ENCODE measurements at places on chromosomes 7 and 10. TPM values are rescaled to one million over a fixed set of nuclear protein-coding genes. Genes with fewer than 3 reads are reported as not detected.
A peak's percentile ranks its signal among the peaks of the same experiment; 100 is the strongest.

DNA sequence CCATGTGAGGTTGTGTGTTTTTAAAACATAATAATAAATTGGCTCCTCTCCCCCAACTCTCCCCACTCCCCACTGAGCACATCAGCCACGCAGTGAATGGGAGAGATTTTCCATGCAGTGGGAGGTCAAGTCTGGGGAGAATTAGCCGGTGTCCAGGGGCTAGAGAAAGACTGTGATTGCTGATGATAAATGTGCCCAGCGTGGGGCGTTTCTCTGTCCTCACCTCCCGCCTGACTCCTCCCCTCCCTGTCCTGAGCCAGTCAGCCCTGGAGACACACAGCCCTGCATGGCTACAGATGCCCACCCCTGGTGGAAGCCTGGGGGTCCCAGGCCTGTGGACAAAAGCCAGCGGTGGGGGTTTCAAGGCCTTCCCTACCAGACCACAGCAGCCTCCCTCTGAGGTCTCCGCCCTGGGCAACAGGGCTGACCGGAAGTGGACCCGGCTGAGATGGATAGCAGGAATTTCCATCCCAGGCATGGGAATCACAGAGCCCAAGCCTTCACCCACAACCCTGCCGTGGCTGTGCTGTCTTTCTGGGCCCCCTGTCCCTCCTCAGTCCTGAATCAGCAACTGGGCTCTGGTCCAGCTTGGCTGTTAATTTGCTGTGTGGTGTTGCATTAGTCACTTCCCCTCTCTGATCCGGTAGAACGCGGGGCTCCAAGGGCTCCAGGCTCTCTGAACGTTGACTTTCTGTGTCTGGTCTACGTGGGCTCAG lies 46.8 kb upstream of the SLC29A3 start:
- DNase-seq: peak; percentile 37

- DNase-seq: peak; percentile 51
Measured at GRCh38 chr7:6256109-6256483, 16.3 kb downstream of the CYTH3 start.

- no peak for DNase-seq
Measured at GRCh38 chr7:51476026-51476425, 159.4 kb upstream of the COBL start.

DNA sequence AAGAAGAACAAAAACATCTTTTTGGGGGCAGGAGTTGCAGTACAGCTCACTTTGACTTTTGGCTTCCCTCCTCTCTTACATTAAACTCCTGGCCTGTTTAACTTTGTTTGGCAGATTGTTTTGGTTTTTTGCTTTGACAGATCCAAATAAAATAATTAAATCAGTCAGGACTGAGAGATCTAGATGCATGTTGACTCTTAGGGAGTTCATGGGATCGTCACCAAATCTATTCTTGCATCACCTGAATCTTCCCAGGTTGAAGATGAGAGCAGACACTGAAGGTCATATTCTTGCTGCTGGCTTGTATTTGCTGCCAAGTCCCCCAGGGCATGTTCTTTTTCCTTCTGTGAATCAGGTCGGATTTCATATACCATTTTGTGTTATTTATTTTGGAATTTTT lies 759.4 kb downstream of the CNTNAP2 start:
- no peak for DNase-seq

DNA sequence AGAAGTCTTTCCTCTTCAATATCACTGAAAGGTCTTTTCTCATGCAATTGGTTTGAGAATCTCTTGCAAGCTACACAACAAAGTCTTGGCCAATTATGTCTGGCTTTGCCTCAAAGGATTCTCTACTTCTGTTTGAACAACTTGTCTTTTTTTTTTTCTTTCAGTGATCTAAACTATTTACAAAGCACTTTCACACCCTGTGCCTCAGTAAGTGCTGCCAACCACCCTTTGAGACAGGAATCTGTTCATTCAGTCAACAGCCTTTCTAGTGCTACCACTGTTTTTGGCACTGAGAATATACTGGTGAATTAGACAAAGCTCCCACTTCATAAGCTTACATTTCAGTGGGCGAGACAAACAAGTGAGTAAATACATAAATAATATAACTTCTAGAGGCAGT lies 26.9 kb upstream of the SDK1 start:
- DNase-seq: no peak

GRCh38 chr7:113086431-113086888 lies at the start of gene GPR85:
Gene GPR85, minus strand, starts transcription at chr7:113086827. Its CDS starts 2,106 bp downstream, at chr7:113084721.
- DNase-seq: peak; percentile 79

GRCh38 chr7:150716939-150717338 lies 526 bp downstream of the GIMAP1 start:
- no peak for DNase-seq

- DNase-seq: peak; percentile 98
Measured at GRCh38 chr7:73850781-73851207, 8.5 kb upstream of the METTL27 start.

GRCh38 chr7:86692755-86693154 lies 49.0 kb downstream of the GRM3 start:
- DNase-seq: no peak

DNA sequence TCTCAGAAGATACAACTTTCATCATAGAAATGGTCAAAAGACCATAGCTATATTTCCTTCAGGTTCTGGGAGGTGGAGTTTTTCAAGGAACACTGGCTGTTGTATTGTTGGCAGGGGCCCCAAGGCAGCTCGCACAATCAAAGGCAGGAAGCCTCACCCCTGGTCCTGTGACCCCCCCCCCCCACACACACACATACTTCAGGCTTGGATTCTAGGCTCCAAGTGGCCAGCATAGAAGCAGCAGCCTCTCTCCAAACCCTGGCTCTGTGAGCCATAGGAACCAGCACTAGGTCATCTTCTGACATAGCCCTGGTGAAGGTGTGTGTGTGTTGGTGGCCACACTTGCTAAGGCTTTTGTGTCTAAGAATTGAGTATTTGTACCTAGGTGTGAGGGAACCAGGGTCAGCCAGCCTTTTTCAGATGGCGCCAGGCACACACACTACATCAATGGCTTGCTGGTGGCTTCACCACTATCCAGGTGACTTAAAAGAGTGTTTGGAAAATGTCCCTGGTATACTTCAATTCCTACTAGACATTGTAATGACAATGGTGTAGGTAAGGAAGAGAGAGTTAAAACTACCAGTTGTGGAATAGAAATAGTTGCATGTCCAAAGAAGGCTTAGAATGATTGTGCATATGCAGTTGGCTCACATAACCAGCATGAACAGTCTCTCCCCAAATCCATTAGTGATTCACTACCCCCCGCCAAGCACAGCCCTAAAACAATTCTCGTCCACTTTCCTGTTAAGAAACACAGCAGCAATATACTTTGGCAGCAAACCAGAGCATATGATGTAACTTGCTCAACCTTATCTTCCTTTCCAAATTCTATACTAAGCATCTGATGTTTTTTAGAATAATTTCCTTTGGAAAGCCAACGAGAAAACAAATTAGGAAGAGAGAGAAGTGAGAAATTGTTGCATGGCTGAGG lies 91.3 kb downstream of the AVL9 start:
- DNase-seq: peak; percentile 97

DNA sequence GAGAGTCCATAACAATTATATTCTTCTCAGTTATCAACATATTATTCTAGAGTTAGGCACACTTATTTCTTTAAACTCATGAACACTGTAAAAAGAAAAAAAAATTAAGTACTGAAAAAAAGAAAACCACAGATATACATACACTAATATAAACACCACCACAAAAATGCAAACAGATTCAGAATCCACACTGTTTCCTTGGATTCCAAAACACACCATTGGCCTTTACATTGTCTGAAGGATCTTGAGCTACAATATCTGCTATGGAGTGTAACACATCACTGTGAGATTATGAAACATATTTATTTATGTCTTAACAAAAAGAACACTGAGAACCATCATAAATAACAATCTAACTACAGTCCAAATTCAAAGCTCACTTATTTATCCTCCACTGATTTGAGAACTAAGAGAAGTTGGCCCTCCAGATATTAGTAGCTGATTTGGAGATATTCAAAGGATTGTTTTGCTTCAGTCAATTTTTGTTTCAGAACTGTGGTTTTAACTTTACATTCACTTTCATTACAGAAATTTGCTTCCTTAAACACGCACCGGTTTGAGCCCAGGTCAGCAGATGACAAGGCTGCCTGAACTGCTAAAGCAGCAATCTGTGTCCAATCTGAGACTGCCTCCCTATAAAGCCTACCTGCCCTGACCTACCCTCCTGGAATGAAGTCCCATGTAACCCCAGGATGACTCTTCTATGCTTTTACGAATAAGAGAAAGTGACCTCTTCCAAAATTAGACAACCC lies 47.0 kb upstream of the CDK1 start:
- DNase-seq: no peak

DNA sequence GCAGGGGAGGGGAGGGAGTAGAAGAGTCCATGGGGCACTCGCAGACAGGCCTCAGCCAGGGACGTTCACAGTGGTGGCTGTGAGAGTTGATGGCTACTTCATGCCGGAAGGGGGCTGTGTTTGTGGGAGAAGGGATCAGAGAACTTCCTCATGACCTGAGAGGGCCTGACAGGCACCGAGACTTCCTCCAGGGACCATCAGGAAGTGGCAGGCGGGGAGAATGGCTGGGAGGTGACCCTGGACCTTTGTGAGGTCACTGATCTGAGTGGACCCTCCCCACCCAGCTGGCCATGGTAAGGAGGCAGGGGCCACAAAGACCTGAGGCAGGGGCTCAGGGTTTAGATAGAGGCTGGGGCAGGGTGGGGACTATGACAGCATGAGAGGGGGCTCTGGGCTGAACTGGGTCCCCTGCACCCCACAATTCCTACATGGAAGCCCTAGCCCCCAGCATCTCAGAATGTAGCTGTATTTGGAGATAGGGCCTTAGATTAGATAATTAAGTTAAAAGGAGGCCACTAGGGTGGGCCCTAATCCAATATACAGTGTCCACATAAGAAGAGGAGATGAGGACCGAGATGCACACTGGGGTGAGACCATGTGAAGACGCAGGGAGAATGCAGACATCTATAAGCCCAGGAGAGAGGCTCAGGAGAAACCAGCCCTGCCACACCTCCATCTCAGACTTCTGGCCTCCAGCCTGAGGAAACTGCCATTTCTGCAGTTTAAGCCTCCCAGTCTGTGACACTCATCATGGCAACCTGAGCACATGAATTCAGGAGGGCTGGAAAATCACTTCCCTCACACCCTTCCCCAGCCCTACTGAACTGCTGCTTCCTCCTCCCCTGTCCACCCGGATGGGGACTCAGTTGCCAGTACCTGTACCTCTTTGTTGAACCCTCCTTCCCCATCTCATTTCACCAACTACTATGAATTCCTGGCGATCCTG lies 273.9 kb upstream of the ZNF32 start:
- DNase-seq: no peak

- DNase-seq: peak; percentile 31
Measured at GRCh38 chr10:97427571-97428179, 1.7 kb downstream of the PGAM1 start.

DNA sequence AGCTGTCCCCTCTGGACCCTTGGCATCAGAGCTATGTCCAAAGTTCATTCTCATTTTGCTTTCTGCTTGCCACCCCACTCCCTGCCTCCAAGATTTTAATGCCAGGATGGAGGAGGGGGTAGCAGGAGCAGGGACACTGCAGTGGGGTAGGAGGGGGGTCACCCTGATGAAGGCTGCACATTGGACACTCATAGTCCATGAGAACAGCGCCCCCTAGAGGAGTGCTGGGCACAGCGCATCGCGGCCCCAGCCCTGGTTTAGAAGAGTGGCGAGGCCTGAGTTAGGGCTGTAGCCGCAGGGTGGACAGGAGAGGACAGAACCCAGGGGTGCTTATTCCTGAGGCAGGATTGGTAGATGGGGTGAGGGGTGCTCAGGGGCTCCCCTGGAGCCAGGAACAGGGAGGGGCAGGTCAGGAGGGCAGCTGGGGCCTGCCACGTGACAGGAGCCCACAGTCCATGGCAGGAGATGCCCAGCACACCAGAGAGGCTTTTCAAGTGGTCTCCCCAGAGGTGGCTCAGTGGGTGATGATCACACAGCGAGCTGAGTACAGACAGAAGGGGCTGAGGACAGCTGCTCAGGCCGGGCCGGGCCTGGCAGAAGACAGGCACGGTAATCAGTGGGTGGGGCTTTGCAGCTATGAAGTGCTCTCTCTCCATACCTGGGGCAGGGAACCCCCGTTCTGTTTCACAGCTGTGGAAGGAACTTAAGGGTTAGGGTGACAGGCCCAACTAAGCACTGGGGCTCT lies 71.4 kb downstream of the NEURL1 start:
- DNase-seq: no peak

- DNase-seq: peak; percentile 51
Measured at GRCh38 chr10:91974960-91975359, 51.4 kb downstream of the BTAF1 start.

DNA sequence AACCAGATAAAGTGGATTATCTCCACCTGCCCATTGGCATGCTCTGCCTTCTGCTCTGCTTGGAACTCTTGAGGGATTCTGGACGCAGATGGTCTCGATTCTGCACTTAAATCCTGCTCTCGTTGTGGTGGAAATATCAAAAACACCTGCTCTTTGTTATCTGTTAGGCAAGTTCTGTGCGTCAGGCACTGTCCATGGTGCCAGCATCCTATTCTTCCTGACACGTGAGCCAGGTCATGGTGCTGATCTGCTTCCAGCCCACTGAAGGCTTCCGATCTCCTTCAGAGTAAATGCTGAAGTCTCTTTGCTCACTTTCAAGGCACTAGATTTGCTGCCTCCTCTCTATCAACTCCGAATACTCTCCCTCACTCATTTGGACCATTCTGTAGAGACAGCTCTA lies 505.6 kb downstream of the HTR7 start:
- peak; percentile 1 for DNase-seq

DNA sequence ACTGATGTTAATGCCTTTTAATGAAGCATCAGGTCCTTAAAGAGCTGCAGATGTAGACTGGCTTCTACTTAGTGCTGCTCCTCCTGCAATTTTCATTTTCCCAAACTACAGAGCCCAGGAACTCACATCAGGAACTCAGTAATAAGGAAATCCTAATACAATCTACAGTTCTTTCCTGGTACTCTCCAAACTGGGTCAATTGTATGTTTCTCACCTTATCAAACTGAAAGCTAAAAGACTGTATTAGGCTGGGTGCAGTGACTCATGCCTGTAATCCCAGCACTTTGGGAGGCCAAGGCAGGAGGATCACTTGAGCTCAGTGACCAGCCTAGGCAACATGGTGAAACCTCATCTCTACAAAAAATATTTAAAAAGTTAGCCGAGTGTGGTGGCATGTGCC lies 54.4 kb upstream of the DNAJB12 start:
- DNase-seq: no peak

DNA sequence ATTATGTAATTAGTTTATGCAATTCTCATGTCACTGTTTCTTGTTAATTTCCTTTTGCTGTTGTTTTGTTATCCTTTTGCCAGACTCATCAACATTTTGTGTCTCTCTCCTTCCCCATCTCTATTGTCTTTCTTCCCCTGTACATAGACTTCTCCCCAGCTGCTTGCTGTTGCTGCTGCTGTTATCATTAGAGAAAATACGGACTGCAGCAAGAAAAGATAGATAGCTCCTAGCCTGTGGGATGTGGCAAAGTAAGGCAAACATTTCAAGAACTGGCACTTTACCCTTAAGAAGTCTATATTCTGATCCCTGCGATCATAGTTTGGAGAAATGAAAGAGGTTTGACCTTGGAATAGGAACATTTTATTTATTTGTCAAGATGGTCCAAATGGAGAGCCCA lies 162.2 kb downstream of the AOAH start:
- DNase-seq: no peak

LIPK gene
- 0.17 TPM for total RNA-seq

TMEM130 gene
- total RNA-seq: 0.06 TPM

DOCK4 gene
- 6.3 TPM for total RNA-seq

UTF1 gene
- total RNA-seq: not detected

TMEM184A gene
- 0.06 TPM for total RNA-seq

CCDC172 gene
- not detected for total RNA-seq

THSD7A gene
- total RNA-seq: under 0.01 TPM

ANAPC16 gene
- total RNA-seq: 48.3 TPM

ECHS1 gene
- 130 TPM for total RNA-seq

DNAJC1 gene
- total RNA-seq: 35.8 TPM

SORCS3 gene
- total RNA-seq: not detected

KCND2 gene
- 0.34 TPM for total RNA-seq
